Tibial nerve (tissue), 4 donors: ENCODE measurements at places on chromosomes 11 and 22.

DNA sequence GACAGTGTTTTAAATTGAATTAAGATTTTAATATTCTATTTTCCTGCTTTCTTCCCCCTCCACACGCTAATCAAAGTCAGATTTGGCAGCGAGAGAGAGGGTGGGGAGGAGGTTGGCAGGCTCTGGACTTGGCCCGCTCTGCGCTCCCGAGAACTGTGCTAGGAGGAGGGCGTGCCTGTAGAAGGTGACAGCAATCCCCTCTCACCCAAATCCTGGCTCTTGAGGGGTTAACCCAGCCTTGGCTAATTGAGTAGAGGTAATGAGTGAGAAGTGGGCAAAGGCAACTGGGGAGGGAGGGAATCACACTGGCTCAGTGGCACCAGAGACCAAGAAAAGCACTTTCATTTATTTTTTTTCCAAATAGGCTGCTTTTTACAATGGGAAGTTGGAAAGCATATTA is 42.2 kb downstream of the BUD13 start:
- DNase-seq = no peak

- DNase-seq = no peak
Observed at GRCh38 chr11:119391275-119391674, 9.8 kb upstream of the USP2 start.

- no peak for DNase-seq
Observed at GRCh38 chr22:46107753-46108563, 42.4 kb upstream of the PPARA start.

GRCh38 chr11:5007561-5007960 is 12.9 kb downstream of the OR51L1 start:
- no peak for DNase-seq

GRCh38 chr22:28142361-28142961 is 223.4 kb upstream of the PITPNB start:
- DNase-seq = no peak

- peak; percentile 27 for DNase-seq
Observed at GRCh38 chr11:81497202-81497804, 1236.4 kb downstream of the FAM181B start.

DNA sequence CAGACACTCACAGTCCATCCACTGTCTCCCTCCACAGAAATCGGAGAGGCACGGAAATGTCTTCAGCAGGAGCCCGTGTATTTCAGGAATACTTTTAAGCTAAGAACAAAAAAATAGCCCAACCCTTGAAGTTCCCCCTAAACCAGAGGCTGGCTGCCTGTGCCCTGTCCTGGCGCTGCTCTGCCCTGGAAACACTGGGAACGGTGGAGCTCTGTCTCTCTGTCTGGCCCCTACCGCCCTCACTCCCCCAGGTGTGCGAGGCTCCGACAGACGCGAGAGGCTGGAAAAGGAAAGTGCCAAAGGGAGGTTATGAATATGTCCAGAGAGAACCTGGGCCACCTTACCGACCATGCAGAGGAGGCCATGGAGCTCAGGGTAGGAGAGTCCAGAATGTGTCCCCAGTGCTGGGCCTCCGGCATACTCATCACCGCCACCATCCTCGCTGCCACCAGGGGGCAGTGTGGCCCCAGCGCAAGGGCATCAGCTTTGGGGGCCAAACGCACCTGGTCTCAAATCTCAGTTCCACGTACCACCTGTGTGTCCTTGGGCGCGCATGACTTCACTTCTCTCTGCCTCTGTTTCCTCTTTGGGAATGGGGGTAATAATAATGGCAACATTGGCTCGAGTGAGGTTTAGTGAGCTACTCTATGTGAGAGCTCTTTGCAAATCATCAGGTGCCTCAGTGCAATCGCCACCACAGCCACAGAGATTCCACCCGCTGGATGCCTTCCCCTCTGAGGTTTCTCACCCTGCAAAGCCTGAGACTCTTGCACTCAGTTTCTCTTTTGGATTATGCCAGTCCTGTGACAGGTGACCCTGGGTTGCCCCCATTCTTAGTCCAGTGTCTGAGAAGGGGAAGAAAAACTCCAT is 10.4 kb upstream of the SLCO2B1 start:
- DNase-seq = peak; percentile 76

DNA sequence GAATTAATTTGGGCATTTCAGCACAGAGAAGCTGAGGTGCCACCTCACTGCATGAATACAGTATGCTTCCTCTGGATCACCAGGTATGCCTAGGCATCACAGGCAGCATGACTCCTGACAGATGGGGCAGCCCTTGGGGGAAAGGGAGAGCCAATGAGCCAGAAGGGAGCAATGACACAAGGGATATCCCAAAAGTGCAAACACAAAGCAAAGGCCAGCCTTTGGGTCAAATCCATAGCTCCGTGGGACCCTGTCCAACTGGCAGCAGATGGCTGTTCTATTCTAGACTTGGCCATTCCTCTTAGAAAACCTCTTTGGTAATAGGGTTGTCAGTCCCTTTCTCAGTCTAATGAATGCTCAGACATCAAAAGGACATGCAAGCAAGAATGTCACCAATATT is 73.3 kb downstream of the SERGEF start:
- no peak for DNase-seq

GRCh38 chr22:38572065-38572464 is 2.1 kb upstream of the DMC1 start:
- DNase-seq = no peak

- no peak for DNase-seq
Observed at GRCh38 chr11:108483163-108483562, 15.0 kb downstream of the POGLUT3 start.

GRCh38 chr22:49091917-49092545 is 735.6 kb downstream of the BRD1 start:
- no peak for DNase-seq

GRCh38 chr22:22235558-22235957 is 9.0 kb upstream of the VPREB1 start:
- peak; percentile 27 for DNase-seq

DNA sequence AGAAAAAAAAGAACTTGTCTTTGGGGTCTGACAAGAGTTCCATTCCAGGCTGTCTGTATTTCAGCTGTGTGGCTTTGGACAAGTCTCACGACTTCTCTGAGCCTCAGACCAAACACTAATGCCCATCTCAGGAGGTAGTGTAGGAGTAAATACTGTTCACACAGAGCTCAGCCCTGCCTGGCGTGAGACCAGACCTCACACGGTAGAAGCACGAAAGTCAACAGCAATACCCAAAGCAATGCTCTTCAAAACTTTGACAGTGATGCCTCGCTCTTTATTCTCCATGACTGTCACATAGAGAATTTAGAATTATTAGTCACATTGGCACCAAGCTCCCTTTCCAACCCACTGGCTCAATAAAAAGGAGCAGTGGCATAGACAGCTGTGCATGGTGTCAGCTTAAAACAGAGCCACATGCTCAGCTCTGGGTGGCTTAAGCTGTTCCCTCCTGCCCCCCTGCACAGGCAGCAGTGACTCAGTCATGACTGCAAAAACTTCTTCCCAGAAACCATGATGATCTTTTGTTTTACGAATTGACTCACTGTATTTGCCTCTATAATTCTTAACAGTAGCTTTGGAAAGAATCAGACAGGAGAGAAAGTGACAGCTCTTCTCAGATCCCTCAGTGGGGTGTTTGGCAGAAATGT is 74.0 kb upstream of the PHF21B start:
- no peak for DNase-seq

GRCh38 chr22:17980638-17981051 is 43.7 kb downstream of the MICAL3 start:
- DNase-seq = no peak

GRCh38 chr11:16770016-16770415 is 31.6 kb downstream of the C11orf58 start:
- DNase-seq = no peak

DNA sequence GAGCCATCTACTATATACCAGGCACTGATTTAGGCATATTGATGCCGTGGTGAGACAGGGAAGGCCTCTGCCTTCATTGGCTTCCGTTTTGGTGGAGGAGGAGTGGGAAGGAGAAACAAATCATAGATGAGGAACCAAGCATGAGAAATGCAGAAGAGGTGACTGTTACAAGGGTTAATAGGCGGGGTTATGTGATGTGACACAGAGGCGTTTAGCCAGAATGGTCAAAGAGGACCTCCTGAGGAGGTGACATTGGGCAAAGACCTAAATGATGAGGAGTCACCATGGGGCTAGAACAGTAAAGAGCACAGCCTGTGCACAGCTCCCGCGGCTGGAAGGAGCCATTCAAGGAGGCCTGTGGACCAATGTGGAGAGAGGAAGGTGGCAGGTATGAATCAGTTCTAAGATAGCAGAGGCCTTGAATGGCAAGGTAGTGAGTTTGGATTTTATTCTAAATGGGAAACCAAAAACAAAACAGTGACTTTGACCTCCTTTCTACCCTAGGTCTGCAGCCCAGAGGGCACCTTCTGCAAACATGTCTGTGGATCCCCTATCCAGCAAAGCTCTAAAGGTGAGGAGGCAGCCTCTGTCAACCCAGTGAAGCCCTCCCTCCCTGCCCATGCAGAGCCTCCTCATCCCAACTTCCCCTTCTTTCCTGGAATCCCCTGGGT is 11.7 kb downstream of the MAFF start:
- DNase-seq = no peak

DNA sequence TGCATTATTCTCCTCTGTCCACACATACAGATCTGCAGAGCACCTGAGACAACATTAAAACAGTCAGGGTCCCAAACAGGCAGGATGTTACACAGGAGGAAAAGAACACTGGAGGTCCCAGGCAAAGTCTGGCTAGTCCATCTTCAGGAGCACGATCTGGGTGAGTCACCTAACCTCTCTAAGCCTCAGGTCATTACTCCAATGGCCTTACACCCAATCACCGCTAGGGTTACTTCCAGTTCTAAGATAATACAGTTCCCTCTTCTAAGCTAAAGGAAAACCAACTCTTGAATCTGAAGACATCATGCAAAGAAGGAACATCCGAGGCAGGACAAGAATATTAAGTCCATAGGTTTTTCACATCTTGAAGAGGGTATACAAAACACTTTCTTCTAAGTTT is 24.5 kb downstream of the ASCC2 start:
- DNase-seq = no peak

GRCh38 chr11:105179542-105180278 is 40.1 kb upstream of the CARD18 start:
- DNase-seq = no peak

- DNase-seq = no peak
Observed at GRCh38 chr22:31695423-31695822, 33.4 kb upstream of the PISD start.

- no peak for DNase-seq
Observed at GRCh38 chr22:39868741-39869140, 24.8 kb downstream of the ENTHD1 start.

DNA sequence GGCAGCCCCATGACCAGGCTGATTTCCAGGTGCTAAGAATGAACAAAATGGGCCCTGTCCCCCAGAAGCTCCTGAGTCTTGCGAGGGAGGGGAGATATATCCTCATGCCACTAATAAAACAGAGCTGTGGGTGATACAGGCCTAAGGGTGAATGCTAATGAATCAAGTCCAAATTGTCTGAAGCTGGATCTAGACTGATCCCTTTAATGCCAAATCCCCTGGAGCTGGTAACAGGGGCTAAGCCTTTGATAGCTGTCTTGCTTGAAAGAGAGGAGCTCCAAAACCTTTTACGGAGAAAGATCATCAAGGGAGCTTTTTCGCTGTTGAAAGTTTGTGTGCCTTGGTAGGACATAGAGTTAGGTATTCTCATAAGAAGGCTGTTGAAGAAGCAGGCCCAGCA is 79.7 kb downstream of the PPFIBP2 start:
- no peak for DNase-seq

DNA sequence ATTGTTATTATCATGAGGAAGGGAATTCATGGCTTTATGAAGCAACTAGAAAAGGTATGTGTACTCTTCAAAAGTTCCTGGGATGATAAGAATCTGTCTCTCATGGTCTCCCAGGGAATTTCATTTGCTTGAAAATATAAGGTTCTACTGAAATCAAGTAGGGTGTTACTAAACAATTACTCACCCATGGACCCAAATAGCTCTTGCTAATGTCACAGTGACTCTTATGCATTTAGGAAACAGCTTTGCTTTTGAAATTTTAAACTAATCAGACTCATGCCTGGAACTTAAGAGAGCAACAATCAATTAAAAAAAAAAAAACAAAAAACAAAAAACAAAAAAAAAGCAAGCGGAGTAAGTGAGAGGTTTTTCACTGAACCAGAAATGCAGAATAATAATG is 1546.3 kb upstream of the TENM4 start:
- no peak for DNase-seq

- DNase-seq = no peak
Observed at GRCh38 chr22:25142102-25142501, 57.6 kb upstream of the CRYBB3 start.

GRCh38 chr22:37082251-37082873 is 27.2 kb downstream of the TMPRSS6 start:
- no peak for DNase-seq

DNA sequence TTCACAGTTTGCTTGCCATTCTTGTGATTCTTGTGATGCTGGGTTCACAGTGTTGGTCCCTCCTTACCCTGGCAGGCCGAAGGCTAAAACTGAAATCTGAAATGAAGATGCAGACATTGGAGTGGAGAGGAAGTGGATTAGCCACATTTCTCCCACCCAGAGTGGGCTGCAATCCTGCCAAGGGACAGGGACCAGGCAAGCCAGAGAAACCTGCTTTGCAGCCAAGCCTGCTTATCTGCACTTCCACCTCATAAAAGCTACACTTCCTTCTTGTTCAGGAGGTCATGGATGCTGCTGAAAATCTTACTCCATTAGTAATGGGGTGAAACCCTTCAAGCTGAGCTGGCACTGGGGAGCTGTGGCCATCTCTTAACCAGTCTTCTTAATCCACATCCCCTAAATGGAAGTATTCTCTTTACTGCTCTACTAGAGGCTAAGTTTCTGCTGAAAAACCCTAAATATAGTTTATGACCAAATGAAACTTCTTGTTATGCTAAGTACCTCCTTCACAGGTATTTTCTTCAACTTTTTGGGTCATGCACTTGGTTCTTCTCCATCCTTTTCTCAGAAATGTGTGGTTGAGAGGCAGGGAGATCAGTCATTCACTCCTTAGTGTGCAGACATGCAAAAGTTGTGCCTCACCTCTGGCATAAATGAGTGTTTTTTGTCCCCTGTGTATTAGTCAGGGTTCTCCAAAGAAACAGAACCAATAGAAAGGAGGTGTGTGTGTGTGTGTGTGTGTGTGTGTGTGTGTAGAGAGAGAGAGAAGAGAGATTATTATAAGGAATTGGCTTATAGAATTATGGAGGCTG is 133.9 kb upstream of the BMAL1 start:
- DNase-seq = no peak

- no peak for DNase-seq
Observed at GRCh38 chr11:83162377-83162776, 5.4 kb downstream of the PCF11 start.

- no peak for DNase-seq
Observed at GRCh38 chr22:25496396-25497064, 67.9 kb upstream of the GRK3 start.

DNA sequence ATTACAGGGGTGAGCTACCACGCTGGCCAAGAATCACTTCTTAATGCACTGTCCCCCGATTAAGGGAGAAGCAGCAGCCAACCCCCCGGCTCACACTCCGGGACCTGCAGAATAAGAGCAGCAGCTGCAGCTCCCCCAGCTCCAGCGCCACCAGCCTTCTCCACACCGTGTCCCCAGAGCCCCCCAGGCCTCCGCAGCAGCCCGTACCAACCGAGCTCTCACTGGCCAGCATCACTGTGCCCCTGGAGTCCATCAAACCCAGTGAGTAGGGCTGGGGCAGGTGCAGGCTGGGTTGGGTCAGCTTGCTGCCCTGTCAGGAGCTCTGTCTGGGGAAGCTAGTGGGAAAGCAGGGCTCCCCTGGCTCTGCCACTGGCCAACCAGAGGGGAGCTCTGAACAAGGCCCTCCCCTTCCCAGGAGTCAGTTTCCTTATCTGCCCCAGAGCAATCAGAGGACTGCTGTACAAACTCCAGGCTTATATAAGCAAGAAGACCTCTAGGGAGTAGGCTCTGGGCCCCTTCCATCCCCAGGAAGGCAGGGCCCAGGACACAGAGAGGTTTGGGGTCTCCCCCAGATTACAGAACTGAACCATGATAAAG is 8.5 kb upstream of the SH3BP1 start:
- DNase-seq = no peak
